Urinary bladder (tissue), 4 donors: ENCODE measurements at places on chromosomes 7 and 10. TPM values are rescaled to one million over a fixed set of nuclear protein-coding genes. Genes with fewer than 3 reads are reported as not detected.

Gene TEX47
- not detected for total RNA-seq

Gene OGDHL
- total RNA-seq: 0.79 TPM

DNA sequence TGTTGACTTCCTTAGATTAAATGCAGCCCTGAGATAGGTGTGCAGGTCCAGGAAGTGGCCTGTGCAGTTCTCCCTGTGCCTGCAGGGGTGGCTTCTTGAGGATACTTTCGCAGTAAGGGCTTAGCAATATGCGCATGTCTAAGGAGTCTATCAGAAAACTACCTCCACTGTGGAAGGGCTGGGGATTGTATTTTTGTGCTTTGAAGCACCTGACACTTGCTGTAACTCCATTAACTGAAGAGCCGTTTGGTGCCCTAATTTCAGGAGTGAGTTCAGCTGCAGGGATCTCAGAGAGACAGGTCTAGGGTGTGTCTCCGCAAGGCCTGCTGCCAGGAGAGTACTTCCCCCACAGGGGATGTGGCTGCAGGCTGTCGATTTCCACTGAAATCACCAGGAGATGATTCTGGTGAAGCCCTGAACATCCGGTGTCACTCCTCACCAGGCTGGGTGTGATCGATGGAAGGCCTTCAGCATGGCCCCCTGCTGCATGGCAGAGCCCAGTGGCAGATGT, 35.5 kb downstream of the IKZF1 start:
- DNase-seq: no peak

DNA sequence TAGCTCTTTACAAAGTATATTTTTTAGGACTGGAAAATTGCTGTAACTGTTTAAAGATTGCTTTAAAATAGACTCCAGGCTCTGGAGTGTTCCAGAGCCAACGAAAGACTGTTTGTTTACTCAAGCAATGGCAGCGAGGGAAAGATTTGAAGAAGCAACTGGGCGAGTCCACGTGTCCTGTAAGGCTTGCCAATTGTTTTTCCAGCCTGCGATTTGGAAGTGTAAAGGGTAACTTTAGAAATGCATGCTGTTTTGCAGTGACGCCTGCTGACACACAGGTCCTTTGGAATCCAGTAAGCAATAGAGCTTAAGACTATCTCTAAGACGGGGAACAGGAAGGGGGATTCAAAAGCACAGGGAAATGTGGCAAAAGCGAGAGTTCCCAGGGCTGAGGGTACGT, 55.8 kb downstream of the TACC2 start:
- no peak for DNase-seq

DNA sequence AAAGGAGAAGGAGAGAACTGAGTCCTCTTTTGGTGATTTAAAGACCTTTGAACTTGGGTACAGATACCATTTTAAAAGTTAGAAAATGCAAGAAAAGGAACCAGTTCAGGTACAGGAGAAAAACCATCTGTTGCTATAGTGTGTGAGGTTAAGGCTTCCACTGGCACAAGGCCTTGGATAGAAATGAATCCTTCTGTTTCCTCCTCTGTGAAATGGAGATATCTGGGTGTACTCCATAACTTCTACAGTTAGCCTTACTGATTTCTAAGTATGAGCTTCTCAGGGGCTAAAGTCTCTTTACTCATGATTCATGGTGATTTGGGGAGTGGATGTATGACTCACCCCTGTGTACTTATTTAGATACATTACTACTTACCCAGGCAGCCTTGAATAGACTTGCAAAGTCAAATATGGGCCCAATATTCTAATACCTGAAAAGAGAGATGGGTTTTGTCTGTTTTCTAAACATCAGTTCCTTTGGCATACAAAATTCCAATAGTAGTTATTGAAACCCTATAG, 117.2 kb upstream of the ADO start:
- no peak for DNase-seq

GRCh38 chr10:130875897-130876472, 435.5 kb downstream of the TCERG1L start:
- no peak for DNase-seq

DNA sequence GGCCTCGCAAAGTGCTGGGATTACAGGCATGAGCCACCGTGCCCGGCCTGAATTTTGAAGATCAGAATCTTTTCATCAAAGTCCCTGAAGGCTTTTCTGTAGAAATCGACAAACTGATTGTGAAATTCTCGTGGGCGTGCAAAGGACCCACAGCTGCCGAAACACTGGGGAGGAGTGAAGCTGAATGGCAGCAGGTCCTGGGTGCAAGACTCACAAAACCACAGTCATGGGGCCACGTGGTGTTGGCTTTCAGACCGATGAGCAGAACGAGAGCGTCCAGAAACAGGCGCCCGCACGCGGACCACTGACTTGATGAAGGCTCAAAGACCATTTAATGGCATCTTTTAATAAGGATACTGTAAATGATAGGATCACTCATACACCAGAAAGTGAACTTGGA, 24.7 kb upstream of the PRKAR1B start:
- no peak for DNase-seq
